Motor neuron (in vitro differentiated cells): ENCODE measurements at places on chromosomes 16 and 17. TPM values are rescaled to one million over a fixed set of nuclear protein-coding genes. Genes with fewer than 3 reads are reported as not detected.

The KRT23 gene
- not detected in 2 replicates for total RNA-seq

The KRTAP4-5 gene
- total RNA-seq = not detected in 2 replicates

The MT4 gene
- total RNA-seq = not detected in 2 replicates

DNA sequence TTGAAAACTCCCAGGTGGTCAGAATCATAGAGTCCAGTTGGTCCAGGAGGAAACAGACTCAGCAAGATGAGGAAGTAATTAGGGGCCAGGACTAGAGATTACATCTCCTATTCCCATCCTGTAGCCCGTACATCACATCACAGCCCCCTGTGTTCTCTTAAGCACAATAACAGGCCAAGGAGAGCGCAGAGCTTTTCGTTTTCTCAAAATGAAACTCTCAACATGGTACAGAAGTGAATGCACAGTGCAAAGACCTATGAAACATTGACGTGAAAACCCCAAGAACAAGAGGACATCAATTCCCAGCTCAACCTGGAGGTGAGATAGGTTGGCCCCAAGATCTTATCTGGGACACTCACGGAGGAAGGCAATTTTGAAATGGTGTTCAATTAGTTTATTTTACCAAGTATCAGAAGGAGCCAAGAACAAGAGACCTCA lies 9.0 kb downstream of the PIK3R5 start:
- ATAC-seq = no peak

DNA sequence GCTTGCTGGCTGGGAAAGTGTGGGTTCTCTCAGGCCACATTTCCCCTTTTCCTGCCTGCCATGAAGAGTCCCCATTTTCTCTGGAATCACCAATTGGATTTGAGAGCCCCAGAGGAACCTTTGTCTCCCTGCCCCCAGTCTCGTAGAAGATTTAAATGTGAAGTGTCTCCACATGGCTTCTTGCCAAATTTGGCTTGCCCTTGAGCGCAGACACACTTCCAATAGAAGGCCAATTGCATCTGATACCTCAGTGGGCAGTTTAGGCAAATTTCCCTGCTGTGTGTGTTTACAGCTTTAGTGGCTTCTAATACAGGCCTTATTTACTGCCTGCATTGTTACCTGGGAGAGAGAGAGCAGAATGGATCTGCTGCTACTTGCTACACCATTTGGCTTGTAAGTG lies 29.7 kb downstream of the CDK5R1 start:
- ATAC-seq = no peak

DNA sequence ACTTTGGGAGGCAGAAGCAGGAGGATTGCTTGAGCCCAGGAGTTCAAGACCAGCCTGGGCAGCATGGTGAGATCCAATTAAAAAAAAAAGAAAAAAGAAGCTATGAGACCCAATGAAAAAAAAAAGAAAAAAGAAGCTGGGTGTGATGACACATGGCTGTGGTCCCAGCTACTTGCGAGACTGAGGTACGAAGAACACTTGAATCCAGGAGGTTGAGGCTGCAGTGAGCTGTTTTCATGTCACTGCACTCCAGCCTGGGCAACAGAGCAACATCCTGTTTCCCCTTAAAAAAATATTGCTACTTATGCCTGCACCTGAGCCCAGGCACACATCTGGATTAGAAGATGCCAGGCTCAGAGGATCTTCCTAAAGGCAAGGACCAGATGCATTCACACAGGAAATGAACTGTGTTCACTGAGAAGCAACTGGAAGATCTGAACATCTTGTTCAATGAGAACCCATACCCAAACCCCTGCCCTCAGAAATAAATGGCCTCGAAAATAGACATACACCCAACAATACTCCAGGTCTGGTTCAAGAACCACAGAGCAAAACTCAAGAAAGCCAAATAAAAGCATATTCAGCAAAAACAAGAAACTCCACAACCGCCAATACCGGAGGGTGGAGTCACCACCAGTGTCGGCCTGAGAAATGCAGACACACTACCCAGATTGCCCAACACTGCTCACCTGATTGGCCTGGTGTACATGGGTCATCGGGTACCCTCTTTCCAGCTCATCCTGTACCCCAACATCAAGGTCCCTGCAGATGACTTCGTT lies 4.4 kb downstream of the RNF135 start:
- ATAC-seq = no peak

DNA sequence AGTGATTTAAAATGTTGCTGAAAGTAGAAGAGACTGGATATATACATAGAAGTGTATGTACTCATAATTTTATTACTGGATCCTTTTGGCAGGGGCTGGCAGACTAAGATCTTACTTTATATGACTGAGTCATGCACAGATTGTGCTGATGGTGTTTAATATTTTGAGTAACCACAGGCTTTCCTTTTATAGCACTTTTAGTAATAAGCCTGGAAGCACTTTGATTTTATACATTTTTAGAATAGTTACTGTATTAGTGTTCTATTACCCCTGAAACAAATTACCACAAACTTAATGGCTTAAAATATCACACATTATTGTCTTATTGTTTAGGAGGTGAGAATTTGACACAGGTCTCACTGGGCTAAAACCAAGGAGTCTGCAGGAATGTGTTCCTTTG lies 113.4 kb upstream of the CDH8 start:
- ATAC-seq = no peak

GRCh38 chr17:34178092-34178491 lies 77.0 kb upstream of the CCL2 start:
- no peak for ATAC-seq

- ATAC-seq = no peak
Observed at GRCh38 chr17:47840001-47840741, 902 bp downstream of the SCRN2 start.

DNA sequence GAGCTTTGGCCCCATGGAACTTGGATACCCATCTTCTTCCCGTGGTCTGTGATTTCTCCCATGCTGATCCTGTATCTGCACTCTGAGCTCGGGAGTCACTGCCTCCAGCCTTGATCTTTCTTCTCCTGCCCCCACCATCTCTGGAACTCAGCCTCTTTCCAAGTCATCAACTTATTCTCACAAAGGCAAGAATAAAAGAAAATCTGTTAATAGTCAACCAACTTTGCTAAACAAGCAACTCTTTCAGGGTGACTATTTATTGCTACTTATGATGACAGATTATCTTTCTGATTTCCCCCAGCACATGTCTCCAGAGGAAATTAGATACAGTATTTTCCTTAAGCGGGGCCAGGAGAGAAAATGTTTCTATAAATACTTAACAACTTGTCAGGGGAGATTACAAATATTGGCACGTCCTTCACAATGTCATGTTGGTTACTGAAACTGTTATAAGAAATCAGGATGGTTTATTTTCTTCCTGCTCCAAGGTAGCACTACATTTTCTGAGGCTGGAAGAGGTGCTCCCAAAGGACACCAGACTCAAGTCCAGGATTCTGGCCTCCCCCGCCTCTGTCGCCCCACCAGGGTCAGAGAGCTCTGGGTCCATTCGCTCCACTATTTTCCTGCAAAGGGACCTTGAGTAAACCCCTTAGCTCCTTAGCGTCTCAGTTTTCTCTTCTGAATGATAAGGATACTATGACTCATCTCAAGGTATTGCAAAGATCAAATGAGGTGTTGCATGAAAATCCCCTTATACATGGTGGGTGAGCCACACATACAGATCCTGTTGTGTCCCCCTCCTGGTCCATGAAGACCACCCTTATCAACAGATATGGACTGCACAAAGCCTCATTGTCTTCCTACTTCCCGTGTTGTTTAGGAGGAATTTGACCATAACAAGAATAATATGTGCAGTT lies 205.2 kb upstream of the WSCD1 start:
- ATAC-seq = no peak

GRCh38 chr17:77400445-77400870 lies 259.7 kb downstream of the SEC14L1 start:
- ATAC-seq = peak; percentile 81

- ATAC-seq = no peak
Observed at GRCh38 chr16:69691980-69692911, 34.1 kb downstream of the NQO1 start.
